ENCODE measurements at places on chromosomes 3 and 15. TPM values are rescaled to one million over a fixed set of nuclear protein-coding genes. Genes with fewer than 3 reads are reported as not detected.

DNA sequence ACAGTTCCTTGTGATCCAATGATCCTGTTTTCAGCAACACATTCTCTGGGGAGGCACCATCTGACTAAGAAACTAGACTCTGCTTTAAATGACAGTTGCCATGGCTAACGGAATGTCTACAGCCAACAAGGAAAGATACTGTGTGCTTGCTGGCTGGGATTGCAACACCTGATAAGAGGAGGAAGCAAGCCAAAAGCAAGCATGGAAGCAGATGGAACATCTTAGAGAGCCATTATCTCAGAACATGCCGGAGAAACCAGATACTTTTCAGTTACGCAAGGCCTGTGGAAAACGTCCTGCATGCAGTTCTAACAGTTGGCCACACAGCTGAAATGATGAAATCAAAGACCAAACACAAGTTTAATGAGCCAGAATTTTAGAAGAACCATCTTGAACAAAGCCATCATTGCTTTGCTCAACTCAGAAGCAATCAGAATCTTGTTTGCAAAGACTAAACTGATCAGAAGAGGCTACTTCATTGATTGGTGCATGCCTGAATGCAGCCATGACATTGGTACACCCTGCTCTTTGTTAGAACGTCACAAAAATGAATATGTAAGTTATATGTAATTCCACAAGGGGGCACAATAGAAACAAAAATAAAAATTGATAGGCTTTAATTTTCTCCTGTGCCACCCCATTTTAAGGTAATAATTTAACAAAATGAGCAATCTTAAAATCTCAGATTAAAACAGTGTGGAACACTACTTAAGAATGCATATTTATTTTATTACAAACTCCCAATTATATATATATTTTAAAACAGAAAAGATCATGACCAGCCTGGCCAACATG is 50.8 kb downstream of the GXYLT2 start:
- no peak overlapping the region for H3K27ac ChIP-seq
- no peaks in the 10 kb centered on the region for H3K4me1 ChIP-seq
- H3K36me3 ChIP-seq: no peaks in the 10 kb centered on the region
- peaks cover 2% of the 10 kb centered on the region for H3K27me3 ChIP-seq

GRCh38 chr3:141178026-141178425 is 53.6 kb upstream of the PXYLP1 start:
- H3K27ac ChIP-seq: no peak overlapping the region
- H3K4me1 ChIP-seq: no peaks in the 10 kb centered on the region
- no peak for DNase-seq
- no peaks in the 10 kb centered on the region for H3K36me3 ChIP-seq
- no peaks in the 10 kb centered on the region for H3K27me3 ChIP-seq
- no peak overlapping the region for H3K4me3 ChIP-seq

DNA sequence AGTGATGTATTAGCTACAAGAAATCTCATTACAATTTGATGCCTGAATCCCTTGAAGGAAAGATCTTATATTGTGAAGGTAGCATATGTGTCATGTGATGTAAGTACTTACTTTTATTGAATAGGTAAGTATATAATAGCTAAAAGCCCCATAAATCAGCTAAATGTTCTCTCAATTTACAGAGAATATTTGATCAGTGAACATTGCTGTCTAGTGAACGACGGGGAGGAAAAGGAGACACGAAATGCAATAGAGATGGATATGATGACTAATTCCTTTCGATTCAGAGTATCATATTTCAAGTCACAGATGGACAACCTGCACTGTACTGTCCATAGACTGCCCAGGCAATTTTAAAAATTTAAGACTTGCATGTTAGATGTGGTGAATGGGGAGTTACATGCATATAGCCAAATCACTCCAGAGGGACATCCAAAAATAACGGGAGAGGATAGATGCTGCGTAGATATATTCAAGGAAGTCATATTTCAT is 462.1 kb upstream of the CDIN1 start:
- H3K4me1 ChIP-seq: no peaks in the 10 kb centered on the region
- no peaks in the 10 kb centered on the region for H3K27me3 ChIP-seq
- DNase-seq: no peak
- no peak overlapping the region for H3K27ac ChIP-seq

DNA sequence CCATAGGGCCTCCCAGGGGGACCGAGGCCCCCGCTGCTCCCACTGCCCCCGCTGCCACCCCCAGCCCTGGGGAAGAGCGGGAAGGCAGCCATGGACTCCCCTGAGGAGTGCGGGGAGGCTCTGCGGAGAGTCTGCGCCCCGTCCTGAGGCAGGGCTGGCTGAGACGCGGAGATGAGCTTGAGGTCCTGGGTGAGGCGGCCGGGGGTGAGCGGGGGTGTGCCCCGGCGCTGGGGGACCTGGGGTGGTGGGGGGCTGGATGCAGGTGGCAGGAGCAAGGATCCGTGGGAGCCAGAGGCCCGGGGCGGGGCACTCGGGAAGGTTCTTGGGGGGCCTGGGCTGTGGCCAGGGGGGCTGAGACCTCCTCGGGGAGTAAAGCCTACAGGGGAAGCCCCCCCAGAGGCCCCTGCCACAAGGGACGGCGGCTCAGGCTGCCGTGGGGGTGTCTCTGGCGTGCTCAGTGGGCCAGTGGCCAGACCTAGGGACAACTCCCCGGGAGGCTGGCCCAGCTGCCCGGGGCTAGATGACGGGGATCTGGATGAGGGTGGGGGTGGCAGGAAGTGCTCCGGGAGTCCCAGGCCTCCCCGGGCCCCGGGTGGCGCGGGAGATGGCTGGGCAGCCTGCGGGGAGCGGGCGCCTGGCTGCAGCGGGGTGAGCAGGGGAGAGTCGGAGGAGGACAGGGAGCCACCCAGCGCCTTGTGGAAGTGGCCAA is 45.9 kb downstream of the HCN4 start:
- no peak overlapping the region for H3K27ac ChIP-seq
- no peaks in the 10 kb centered on the region for H3K27me3 ChIP-seq
- peaks cover 8% of the 10 kb centered on the region for H3K4me1 ChIP-seq
- H3K4me3 ChIP-seq: no peak overlapping the region

- H3K4me1 ChIP-seq: no peaks in the 10 kb centered on the region
- H3K27me3 ChIP-seq: no peaks in the 10 kb centered on the region
- H3K36me3 ChIP-seq: no peaks in the 10 kb centered on the region
- DNase-seq: no peak
- H3K4me3 ChIP-seq: no peak overlapping the region
- H3K27ac ChIP-seq: no peak overlapping the region
These were observed 326.1 kb downstream of the NTRK3 start for GRCh38 chr15:87930457-87930856.

- no peak for DNase-seq
- no peak overlapping the region for H3K27ac ChIP-seq
- H3K4me1 ChIP-seq: no peaks in the 10 kb centered on the region
- no peaks in the 10 kb centered on the region for H3K27me3 ChIP-seq
- no peak overlapping the region for H3K4me3 ChIP-seq
- no peaks in the 10 kb centered on the region for H3K36me3 ChIP-seq
These were observed 204.1 kb downstream of the WNT5A start for GRCh38 chr3:55282994-55283393.

The LYZL4 gene
- not detected for total RNA-seq

The IL16 gene
- total RNA-seq: 284 TPM

The ALG1L2 gene
- 8.4 TPM for total RNA-seq

Data from B cell (primary cell).